ENCODE measurements at places on chromosomes 7 and 10.

GRCh38 chr10:32298075-32298812, 48.7 kb downstream of the EPC1 start:
- DNase-seq: no peak

DNA sequence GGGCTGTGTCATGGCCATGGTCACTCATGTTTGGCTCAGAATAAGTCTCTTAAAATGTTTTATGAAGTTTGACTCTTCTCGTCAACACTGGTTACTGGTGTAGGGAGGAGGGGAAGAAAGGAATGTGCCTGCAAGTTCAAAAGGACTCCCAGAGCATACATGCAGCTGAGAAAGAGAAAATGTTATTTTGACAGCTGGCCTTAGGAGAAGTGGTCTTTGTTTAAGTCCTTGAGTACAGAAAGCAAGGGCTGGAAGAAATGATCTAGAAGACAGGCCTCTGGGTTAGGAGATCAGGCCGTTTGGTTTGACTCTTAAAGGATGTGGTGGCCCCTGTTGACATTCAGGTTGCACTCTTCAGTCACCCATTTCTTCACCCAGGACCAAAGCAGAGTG, 245.5 kb downstream of the REEP3 start:
- no peak for DNase-seq

DNA sequence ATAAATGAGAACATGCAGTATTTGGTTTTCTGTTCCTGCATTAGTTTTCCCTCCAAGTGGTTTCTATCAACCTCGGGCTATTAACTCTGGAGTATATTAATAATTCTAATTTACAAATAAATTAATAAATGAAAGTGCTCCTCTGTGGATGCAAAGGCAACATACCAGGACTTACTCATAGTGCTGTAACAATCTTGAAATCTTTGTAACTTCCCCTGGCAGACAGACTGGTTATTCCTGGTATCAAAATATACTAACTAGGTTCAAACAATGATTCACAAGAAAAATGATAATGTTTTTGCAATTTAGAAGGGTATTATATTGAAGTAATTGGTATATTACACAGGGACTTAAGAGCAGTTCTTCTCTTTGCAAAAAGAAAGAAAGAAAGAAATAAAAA, 177.2 kb downstream of the FANK1 start:
- no peak for DNase-seq

DNA sequence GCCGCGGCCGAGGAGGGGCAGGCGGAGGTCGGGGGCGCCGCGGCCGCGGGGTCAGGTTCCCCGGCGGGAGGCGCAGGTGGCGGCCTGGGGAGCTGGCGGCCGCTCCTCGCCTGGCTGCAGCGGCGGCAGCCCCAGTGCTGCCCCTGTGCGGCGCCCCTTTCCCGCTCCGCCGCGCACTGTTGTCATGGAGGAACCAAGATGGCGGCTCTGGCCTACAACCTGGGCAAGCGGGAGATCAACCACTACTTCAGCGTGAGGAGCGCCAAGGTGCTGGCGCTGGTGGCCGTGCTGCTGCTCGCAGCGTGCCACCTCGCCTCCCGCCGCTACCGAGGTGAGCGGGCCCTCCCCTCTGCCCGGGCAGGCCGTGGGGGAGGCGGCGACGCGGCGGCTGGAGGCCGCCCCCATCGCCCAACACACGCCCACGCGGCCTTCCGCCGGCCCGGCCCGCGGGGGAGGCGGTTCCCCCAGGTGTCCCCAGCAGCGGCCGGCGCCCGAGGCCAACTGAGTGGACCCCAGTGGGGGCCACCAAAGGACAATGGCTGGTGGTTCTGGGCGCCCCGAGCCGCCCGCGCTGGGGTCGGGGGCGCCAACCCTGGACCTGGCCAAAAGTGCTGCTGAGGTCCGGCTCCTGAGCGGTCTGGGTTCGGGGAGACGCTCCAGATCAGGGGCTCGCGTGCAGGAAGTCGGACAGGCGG, 425 bp downstream of the CASD1 start:
- peak; percentile 67 for DNase-seq

DNA sequence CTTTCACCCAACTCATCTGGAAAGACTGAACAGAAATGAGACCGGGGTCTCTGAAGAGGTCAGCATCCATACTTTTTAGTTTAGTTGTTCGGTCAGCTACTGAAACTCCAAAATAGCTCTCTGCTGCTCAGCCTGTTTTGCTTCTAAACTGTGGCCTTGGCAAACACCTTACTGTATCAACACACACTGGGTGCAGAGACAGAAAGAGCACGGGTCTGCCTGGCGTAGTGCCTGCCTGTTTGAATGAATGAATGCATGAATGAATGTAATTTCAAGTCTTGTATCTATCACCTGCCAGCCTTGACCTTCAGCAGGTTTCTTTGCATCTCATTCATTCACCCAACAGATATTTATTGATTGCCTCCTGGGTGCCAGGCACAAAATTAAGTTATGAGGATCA, 98.4 kb downstream of the PLPP4 start:
- no peak for DNase-seq
